ENCODE measurements at places on chromosomes 3 and 15.
A peak's percentile ranks its signal among the peaks of the same experiment; 100 is the strongest.

- DNase-seq = no peak
Observed at GRCh38 chr3:37386627-37387230, 212.3 kb upstream of the LRRFIP2 start.

DNA sequence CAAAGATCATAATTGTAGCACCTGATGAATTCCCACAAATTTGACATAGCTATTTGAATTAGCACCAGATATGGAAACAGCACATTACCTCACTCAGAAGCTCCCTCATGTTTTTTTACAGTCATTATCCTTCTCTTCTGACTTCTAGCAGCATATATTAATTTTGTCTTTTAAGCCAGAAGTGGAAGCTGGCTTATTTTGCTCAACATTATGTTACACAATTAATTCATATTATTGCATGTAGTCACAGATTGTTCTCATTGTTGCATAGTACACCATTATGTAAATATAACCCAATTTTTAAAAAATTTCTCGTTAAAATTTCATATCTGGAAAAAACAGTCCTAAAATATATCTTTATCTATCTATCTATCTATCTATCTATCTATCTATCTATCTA lies 762.3 kb downstream of the TUSC7 start:
- no peak for DNase-seq

- no peak for DNase-seq
Observed at GRCh38 chr3:193981504-193981903, 154.4 kb upstream of the HES1 start.

GRCh38 chr3:56785499-56785898 lies 16.2 kb downstream of the ARHGEF3 start:
- DNase-seq = no peak

DNA sequence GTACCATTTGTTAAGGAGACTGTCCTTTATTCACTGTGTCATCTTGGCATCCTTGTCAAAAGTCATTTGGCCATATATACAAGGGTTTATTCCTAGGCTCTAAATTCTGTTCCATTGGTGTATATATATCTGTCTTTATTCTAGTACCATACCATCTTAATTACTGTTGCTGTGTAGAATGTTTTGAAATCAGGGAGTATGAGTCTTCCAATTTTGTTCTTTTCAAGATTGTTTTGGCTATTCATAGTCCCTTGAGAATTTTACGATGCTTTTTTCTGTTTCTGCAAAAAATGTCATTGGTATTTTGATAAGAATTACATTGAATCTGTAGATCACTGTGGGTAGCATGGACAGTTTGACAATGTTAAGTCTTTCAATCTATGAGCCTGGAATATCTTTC lies 28.7 kb downstream of the PFN2 start:
- no peak for DNase-seq

DNA sequence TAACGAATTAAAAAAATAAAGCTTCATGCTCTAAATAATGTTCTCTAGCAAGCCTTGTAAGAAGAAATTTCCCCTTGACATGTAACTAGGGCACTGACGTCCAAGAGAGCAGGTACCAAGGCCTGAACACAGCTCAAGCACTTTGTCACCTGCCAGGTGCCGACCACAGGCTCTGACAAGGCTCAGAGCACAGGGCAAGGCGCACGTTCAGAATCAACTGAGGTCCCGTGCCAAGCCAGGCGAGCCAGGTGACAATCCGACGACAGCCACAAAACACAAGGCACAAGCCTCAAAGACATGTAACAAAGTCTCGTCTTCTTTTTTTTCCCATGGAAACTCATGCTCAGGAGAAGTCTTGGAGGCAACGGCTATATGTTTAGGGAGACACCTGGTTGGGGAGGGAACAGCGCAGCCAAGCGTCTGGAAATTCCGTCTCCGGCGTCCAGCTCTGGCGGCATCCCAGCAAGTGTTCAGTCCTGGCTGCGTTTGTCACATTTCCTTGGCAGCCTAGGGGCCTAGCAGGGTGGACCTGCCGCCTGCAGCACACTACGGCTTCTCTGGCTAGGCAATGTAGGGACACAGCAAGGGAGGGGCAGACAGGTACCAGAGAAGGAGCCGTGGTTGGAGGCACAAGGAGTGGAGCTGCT lies 76.7 kb downstream of the ADAMTS17 start:
- no peak for DNase-seq

DNA sequence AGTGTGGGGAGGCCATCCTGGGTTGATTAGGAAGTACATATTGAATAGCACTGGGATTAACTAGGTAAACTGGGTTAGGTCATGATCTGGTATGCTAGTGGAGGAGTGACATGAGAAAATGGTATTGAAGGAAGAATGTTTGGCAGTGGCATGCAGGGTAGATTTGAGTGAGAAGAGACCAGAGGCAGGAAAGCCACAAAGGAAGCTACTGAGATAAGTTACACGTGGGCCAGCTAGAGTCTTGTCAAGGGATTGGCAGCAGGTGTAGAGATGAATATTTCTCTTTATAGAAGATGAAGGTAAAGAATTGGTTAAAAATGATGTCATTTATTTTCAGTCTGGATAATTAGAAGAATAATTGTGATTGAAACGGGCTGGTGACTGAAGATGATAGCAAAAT lies 91.0 kb upstream of the TPRG1 start:
- DNase-seq = no peak

DNA sequence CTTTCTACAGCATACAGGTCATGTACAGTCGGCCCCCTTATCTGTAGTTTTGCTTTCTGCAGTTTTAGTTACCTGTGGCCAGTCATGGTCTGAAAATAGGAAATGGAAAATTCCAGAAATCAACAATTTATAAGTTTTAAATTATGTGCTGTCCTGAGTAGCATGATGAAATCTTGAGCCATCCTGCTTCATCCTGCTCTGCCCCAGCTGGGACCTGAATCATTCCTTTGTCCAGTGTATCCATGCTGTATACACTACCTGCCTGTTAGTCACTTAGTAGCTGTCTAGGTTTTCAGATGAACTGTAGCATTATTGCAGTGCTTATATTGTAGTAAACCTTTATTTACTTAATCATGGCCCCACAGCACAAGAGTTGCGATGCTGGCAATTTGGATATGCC lies 44.8 kb downstream of the AP4E1 start:
- no peak for DNase-seq

DNA sequence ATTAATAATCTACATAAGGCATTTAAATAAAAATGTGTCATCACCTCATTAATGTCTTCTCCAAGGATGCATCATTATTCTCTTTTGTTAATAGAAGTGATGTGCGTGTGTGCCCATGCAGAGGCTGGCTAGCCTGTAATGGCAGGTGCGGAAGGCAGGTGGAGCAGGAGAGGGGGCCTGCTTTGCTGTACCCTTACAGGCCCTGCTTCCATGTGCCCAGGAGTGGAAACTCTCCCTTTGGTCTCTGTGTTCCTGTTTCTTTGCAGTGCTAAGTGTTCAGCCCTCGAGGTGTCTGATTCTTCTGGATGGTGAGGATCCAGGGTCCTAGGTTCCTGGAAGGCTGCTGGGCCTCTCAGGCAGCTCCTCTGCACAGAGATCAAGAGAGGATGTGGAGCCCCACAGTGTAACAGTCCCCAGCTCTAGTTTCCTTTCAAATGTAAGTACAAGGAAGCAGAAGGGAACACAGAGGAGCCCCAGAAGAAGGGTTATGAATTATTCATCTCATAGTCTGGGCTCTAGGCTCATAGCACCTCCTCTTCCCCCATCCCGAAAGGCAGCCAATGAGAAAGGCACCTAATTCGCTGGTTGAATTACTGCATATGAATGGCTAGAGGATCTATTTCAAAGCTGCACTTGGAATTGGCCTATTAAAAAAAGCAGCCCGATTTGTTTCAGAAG lies 39.2 kb upstream of the AGBL1 start:
- DNase-seq = no peak

DNA sequence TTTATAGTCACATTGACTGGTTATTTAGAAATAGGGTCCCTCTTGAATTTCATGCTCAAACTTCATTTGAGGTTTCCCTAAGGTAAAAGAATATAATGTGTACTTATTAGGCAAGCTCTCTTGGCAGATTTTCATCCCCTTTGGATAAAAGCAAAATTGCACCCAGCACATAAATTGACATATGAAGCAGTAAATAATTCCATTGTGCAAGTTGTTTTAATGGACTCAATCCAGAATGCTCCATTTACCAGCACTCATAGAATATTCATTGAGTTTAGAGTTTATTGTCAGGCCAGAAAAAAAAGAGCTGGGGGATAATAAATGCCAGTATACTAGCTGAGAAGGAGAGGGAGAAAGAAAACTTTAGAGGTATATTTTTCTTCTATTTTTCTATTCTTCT lies 136.8 kb downstream of the TPRG1 start:
- DNase-seq = no peak

DNA sequence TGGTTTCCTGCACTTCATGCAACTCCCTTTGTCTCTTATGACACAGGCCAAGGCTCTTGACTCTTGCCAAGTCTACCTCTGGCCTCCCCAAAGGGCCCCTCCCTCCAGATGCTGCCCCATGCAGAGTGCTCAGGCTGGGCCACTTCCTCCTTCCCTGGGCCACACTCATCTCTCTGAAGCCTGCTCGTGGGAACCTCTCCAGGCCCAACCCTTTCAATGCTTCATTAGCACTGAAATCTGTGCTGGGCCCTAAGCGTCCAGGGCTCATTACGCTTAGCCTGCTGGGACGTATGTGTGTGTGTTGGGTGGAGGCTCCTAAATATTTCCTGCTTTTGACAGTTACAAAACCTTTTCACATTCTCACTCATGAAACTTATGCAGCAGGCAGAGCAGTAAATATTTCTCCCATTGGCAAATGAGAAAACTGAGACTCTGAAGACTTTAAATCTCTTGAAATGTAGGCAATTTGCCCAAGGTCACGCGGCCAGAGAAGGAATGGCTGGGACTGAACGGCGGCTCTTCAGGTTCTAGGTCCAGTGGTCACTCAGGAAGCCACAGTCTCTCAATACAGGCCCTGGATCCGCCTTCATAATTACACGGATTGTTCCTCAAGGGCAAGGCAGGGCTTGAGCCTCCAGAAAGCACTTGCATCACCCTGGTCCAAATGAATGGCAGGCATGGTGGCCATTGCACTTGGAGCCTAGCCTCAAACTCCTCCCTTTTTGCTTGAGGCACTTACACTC lies 241.7 kb upstream of the HES1 start:
- DNase-seq = no peak

DNA sequence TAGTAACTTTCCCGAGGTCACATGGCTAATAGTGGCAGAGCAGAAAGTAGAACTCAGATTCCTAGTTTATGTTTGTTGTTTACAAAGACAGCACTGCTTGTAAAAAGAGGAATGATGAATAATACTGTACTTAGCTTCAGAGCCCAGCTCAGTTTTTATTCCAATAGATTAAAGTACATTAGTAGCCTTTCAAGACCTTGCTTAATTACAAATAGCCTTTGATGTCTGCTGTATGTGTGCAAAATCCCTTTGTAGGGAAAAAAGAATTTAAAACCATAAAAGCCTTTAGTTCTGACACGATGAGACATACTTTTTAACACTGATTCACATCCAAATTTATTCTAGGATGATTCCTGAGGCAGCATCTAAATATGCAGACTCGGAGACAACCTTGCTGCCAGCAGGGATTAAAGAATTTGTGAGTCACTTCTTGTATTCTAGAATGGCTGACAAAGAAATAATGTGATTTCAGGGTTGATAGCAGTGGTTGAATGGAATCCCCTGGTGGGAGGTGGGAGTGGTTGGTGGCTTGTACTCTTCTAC lies 324.2 kb upstream of the TGFBR2 start:
- no peak for DNase-seq

- peak; percentile 48 for DNase-seq
Observed at GRCh38 chr3:141940194-141940776, 63.8 kb downstream of the ATP1B3 start.

GRCh38 chr15:60899322-60899966 lies 329.7 kb downstream of the RORA start:
- DNase-seq = no peak
